ENCODE measurements at places on chromosomes 5 and 9.

DNA sequence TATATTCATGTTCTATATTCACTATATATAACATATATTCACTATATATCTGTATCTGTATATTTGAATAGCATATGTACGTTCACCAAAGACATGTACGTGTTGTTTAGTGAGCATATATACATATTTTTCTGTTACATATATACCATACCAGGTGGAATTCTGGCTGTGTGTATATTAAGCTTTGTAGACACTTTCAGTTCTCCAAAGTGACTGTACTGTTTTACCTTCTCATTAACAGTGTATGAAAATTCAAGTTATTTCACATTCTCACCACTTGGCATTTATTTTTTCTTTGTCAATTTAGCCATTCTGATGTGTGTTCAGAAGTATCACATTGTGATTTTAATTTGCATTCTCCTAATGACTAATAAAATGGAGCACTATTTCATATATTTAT, 52.2 kb downstream of the DROSHA start:
- no peak for DNase-seq

- peak; percentile 9 for DNase-seq
Measured at GRCh38 chr9:26833792-26834191, 58.8 kb downstream of the CAAP1 start.

- no peak for DNase-seq
Measured at GRCh38 chr9:18294229-18294628, 179.7 kb upstream of the ADAMTSL1 start.

DNA sequence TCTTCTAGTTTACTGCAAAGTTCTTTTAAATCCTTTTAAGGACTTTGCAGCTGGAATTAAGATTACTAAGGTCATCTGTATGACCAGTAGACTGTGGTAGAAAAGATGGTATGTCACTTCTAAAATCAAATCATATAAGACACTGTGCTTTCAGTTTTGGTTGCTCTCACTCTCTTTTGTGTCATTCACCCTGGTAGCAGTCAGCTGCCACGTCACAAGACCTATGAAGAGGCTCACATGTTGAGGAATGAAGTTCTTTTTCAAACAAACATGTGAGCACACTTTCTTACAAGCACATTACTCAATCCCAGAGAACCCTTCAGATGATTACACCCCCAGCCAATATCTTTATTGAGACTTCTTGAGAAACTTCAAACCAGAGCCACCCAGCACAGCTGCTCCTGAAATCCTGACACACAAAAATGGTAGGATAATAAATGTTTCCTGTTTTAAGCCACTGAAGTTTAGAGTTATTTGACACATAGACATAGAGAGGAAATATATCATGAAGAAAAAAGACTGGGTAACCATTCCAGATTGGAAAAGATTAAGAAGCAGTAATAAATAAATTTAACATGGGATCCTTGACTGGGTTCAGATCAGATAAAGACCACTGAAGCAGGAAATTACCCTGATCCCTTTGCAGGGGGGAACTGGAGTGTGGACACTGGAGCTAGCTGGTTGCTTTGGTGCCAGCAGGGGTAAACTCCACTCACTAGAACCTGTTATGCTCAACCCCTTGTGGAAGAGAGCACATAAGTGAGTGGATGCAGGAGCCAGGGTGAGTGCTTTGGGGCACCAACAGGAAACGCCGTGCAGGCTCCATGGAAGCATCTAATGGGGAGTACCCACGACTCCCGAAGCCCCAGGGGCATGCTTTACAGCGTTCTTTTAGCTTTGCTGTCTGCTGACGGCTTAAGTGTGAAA, 64.1 kb downstream of the SLCO4C1 start:
- no peak for DNase-seq

DNA sequence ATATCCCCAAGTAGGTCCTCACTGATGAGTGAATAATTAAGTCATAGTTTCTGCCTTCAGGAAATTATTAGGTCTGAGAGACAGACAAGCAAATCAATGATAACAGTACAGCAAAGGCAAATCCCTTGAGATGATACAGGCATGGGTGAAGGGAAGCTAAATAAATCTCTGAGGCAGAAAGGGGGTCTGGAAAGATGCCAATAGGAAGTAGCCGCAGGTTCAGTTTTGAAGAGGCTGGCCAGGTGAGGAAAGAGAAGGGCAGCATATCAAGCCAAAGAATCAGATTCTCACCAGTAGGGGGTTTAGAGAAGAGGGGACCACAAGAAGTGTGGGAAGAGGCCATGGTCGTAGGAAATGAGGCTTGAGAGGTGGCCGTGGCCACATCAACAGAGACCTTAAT, 85.8 kb downstream of the KIAA1958 start:
- DNase-seq, result no peak

- peak; percentile 83 for DNase-seq
Measured at GRCh38 chr9:134738869-134739659, 97.5 kb downstream of the COL5A1 start.

- no peak for DNase-seq
Measured at GRCh38 chr5:143938230-143938629, 126.3 kb downstream of the HMHB1 start.

DNA sequence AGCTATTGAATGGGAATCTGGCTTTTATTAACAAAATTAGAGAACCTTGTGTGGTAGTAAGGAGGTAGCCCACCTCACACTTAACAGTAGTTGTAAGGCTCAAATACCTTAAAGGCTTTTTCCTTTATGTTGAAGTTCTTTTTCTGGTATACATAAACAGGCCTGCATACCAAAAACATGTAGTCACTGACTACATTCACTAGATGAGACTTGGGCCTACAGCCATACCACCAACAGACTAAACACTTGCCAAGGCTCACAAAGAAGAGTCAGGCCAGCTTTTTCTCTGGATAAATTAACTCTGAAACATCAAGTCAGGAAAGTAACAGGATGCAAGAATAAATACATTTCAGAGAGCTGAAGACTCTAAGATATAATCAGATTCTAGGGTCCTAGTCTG, 78.6 kb upstream of the MPDZ start:
- DNase-seq, result no peak

DNA sequence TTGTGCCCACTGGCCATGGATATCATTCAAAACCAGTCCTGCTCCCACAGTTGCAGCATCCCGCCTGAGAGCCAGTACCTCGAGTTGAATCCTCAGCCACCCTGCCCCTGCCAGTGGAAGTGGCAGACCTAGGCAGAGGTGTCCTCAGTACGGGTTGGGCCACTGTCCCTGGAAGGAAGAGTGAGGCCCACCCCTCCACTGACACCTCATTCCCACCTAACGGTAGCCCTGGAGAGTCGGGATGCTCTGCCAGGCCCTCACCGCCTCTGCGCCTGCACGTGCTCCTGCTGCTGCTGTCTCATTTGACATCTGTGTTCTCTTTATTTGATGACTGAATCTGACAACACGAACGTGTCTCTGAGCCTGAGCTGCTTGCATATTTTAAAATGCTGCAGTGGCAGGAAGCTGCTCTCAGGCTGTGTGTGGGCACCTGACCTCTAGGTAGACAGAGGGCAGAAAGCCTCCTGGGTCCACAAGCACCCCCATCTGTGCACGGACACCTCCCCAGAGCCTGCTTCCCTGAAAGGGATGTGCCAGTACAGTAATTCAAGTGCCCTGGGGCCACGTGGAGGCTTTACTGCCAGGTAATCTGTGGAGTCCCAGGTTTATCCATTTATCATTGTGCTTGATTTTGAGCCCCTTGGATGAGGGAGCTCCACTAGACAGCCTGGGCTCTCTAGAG, 194.7 kb downstream of the CACNA1B start:
- no peak for DNase-seq

DNA sequence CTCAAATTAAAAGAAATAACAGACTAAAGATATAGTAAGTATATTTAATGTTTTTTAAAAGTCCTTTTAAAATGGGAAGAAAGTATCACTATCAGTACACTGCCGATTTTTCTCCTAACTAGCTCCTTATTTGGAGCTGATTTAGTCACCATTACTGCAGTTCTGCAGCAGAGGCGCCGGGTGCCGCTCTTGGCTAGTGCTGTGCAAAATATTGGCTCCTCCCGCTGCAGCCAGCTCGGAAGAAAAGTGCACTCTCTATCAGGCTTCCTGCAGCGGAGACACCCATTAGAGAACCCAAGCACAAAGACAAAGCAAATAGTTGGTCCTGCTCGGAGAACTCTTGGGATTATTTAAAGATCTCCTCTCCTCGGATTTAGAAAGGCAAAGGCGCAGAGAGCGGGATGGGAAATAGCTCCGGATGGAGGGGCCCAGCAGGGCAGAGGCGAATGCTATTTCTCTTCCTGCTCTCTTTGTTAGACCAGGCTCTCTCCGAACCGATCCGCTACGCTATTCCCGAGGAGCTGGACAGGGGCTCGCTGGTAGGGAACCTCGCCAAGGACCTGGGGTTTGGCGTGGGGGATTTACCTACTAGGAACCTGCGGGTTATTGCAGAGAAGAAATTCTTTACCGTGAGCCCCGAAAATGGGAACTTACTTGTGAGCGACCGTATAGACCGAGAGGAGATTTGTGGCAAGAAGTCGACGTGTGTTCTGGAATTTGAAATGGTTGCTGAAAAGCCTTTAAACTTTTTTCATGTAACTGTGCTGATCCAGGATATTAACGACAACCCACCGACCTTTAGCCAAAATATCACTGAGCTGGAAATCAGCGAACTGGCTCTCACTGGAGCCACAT, at the start of gene PCDHGB3:
Gene PCDHGB3 (plus strand): TSS at position 249 of the 855 bp plus-strand sequence. CDS start 153 bp downstream, at position 402.
- peak; percentile 48 for DNase-seq

DNA sequence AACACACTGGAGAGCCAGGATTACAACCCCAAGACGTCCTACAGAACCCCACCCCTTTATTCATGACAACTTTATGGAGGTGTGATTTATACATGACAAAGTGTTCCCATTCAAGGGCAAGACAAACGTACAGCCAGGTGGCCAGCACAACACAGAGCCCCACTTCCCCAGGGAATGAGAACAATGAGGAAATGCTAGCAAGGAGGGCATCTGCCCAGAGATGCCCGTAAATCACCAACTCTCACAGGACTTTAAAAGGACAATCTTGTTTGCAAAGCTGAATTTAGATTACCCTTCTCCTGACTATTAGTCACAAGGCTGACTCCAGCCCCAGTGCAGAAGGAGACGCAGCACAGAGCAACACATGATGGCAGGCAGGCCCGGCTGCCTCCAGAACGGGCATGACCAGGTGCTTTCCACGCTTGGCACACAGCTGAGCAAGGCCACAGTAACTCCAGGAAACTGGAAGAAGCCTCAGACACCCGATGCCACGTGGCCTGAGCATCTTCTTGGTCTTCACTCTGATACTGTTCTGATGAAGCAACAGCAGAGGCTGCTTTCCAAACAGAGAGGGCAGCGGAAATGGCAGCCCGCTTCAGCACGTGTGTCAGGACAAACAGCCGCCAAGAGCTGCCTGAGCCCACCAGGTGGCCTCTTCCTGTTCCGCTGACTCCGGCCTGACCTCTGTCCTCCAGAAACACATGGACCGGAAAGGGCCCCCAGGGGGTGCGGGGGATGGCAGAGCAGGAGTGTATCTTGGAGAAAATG, 51.4 kb downstream of the ROR2 start:
- DNase-seq, result no peak

- no peak for DNase-seq
Measured at GRCh38 chr5:2387250-2387633, 364.2 kb downstream of the IRX2 start.

DNA sequence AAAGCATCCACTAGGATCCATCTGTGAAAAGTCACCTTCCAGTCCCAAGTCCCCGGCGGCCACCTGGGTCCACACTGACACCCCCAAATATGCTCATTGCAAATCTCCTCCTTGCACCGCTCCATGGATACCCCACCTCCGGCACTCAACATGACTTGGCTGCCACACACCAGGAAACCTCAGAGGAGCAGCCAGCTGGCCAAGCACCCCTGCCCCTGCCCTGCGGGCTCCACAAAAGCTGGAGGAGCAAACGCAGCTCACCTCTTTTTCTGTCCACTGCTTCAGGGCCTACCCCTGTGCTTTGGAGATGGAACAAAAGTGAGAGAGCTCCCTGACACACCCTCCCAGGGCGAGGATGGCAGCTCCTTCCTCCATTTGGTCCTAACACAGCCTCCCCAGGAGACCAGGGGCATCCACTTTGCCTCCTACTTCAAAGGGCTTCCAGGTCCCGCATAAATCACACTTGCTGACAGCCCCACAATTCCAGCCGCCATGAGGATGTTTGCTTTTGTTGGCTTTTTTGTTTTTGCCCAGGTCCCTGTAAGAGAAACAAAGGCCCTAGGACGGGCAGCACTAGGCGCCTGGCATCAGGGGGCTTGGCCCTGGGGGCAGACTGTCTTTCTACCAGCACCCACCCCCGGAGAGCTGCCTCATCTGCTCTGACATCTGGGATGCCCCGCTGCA, 14.8 kb downstream of the ROR2 start:
- no peak for DNase-seq

DNA sequence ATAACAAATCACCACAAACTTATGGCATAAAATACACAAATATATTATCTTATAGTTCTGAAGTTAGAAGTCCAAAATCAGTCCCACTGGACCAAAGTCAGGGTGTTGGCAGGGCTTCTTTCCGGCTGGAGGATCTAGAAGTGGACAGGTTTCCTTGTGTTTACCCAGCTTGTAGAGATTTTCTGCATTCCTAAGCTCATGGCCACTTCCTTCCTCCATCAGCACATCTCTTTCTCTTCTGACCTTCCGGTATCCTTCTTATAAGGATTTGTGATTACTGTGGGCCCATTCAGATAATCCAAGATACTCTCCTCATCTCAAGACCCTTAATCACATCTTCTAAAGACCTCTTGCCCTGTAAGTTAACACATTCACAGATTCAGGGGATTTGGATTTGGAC, 97.6 kb downstream of the RAB3C start:
- DNase-seq, result no peak

- DNase-seq, result no peak
Measured at GRCh38 chr5:105350486-105351140, 1788.0 kb upstream of the NUDT12 start.

DNA sequence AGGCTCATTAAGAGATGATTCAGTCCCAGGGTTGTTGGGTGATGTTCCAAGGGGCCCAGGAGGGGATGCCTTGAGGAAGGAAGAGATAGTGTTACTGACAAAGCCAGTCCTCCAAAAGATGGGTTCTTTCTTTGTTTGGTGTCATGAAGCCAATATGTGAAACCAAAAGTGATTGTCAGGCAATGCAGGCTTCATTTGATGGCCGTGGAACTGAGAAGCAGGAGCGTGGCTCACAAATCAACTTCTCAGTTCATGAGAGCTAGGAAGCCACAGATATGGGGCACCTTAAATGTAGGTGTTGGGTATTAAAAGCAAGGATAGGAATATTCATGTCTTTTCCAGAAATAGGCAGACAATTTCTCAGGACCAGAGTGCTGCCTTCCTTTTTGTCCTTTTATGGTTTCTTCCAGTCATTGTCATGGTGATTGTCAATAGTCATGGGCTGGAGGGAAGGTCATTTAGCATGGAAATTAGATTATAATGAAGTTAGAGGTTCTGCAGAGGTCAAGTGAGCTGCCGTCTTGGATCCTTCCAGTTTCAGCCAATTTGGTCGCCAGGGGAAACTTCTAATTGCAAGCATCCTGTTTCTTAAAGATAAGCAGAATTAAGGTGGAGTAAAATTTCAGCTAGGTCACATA, 393.0 kb downstream of the NTRK2 start:
- DNase-seq, result no peak

DNA sequence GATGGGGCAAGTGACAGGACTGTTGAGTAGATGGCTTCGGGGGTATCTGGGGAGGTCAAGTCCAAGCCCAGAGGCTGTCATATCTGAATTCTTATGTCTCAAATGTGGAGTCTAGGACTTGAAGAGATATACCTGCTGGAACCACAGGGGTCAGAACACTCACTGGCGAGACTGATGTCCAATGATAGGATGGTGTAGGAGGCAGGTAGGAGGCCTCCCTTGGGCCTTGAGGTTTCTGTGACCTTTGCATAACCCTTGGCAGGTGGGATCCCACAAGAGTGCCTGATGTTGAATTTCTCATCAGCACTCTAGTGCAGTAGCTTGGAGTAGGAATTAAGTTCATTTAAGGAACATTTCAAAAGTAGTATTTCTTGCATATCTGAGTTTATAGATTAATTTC, 2.8 kb downstream of the CCL21 start:
- no peak for DNase-seq

Data from HEK293T (cell line).